ENCODE measurements at places on chromosomes 2 and 18.

DNA sequence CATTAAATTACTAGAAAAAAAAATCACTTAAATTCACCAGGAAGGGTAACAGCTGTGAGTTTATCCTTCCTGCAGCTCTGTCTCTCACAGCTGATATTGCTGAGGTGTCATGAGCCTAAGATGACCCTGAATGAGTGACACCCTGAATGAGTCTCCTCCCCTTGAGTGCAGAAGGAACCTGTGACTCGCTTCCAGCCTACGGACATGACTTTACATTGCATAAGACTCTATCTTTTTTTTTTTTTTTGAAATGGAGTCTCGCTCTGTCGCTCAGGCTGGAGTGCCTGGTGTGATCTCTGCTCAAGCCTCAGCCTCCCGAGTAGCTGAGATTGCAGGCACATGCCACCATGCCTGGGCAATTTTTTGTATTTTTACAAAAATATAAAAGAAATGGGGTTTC is 14.1 kb downstream of the MRO start:
- DNase-seq, result no peak

DNA sequence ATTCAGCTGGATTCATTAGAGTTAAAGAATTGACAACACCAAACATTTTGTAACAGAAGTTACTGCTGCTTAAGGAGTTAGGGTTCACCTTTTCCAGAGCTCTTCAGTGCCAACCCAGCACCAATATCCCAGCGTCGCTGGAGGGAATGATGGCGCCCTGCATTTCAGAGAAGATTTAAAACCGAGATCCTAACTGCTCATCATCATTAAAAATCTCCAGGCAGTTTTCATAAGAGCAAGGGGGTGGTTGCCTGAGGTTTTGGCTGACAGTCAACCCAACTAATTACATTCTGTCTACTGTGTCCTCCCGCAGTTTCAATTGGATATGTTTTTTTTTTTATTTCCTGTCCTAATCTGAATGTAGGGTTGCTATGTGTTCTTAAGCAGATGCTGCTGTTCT is 509.6 kb upstream of the TCF4 start:
- DNase-seq, result no peak

- no peak for DNase-seq
Measured at GRCh38 chr18:24649571-24649970, 189.1 kb downstream of the HRH4 start.

GRCh38 chr2:199862788-199863187 is 11.8 kb upstream of the FTCDNL1 start:
- DNase-seq, result no peak

GRCh38 chr2:177572236-177572671 is 179.7 kb downstream of the AGPS start:
- DNase-seq, result no peak

- DNase-seq, result peak; percentile 16
Measured at GRCh38 chr18:27608742-27609141, 423.6 kb upstream of the CHST9 start.

DNA sequence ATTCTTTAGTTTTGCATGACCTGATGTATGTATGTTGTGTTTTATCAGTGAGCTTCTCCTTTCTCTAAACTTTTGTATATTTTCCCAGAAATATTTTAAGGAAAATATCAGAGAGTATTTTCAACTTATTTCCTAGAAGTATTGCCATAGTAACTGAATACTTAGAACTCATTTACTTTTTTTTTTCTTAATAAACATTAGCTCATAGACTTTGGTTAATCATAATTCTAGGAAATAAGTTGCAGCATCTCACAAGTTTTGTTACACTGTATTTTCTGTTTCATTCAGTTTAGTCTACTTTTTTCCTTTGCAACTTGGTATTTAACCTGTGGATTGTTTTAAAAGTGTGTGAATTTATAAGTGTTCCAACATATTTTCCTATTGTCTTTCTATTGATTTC is 27.5 kb downstream of the SMCHD1 start:
- DNase-seq, result no peak

GRCh38 chr2:49971453-49971852 is 817.1 kb upstream of the FSHR start:
- no peak for DNase-seq

DNA sequence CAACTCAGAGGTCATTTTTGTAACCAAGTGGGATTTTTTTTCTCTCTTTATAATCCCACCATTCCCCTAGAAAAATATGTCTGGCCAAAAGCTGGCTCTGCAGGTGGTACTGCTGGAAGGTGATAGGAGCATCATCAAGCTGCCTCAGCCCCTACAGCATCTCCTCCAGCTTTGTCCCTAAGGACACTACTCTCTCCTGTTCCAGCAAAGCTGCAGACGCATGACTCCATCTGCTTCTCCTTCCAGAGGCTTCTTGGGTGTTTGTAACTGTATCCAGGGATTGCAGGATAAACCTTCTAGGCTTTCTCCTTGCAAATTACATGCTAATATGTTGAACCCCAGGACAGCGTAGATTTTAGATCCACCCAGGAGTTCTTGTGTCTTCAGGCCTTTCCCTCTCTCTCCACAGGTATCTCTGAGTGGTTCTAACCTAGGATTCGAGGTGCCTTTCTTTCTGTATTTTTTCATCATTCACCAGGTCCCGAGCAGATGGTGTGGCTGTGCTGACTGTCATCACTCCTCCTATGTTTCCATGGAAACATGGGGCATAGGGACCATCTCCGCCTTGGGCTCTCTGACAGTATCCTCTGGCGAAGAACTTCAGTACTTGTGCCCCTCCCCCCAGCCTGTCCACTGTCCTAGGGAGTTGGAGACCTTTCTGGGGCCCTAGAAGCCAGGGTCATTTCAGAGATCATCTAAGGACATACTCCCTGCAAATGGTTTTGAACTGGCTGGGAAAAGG is 34.3 kb downstream of the AFF3 start:
- DNase-seq, result no peak

DNA sequence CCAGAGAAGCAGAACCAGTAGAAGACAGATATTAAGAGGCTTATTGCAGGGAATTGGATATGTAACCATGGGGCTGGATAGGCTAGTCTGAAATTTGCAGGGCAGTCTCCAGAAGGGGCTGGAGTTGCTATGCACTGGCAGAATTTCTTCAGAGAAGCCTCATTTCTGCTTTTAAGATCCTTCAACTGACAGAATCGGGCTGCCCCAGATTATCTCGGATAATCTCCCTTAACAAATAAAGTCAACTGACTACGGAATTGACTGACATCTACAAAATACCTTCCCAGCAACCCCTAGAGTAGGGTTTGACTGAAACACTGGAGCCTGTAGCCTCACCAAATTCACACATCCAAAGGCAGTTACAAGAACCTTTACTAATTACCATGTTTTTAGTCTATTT is 136.4 kb downstream of the SOCS6 start:
- no peak for DNase-seq

GRCh38 chr18:77098538-77099174 is 33.9 kb downstream of the MBP start:
- DNase-seq, result no peak

GRCh38 chr2:74824679-74825078 is 9.2 kb upstream of the HK2 start:
- no peak for DNase-seq

DNA sequence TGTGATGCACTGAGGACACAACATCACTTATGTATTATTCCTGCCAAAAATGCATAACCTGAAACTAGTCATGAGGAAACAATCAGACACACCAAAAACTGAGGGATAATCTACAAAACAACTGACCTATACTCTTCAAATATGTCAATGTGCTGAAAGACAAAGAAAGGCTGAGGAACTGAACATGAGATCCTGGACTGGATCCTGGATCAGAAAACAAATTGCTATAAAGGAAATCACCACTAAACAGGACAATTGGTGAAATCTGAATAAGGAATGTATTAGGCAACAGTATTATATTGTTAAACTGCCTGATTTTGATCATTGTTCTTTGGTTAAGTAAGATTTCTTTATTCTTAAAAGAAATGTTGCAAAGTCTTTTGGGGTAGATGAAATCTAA is 28.8 kb downstream of the CUL3 start:
- DNase-seq, result no peak

DNA sequence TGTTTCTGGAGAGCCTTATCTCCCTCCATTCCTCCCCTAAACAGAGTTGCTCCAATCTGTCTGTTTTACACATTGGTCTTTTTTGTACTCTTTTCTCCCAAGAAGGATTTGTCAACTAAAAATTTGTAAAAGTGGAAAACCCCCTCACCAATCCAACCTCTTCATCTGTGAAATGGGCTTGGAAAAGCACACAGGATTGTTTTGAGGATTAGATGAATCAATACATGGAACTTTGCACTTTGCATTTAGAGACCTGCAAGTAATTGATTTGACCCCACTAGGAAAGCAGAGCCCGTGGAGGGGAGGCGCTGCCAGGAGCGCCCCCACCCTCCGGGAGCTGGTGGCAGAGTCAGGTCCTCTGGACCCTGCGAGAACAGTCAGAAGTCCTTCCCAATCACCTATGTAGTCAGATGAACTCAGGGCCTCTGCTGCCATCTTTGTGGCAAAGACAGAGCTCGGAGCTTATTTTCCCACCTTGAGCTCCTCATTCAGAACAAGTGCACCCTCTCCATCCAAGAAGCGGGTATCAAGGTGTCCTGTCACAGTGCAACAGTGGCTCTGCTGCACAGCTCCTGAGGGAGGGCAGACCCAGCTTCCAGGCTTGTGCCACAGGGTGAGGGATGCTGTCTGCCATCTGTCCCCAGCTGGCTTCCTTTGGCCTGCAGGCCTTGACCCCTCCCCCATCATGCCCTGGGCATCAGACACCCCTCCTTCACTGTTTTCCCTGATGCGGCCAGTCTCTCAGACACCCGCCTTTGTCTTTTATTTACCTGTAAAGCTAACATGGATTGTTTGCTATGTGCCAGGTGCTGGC is 1.7 kb upstream of the TMEM185B start:
- no peak for DNase-seq

DNA sequence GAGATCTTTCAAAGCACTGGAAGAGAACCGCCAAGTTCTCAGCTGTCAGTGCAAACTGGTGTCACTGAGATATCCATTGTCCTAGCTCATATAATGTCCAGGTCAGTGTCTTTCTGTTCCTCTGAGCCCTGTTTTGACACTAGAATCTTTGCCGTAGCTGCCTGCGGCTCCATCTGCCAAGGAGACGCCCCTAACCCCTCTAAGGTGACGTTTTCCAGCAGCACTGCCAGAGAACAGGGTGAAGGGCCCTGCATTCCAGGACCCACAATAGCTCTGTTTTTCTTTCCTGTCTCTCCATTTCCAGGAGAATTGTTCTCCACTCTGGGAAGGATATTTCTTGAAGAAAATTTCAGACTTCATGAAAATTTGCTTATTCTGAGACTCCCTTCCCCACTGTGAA is 181.7 kb upstream of the SLC39A10 start:
- DNase-seq, result no peak

DNA sequence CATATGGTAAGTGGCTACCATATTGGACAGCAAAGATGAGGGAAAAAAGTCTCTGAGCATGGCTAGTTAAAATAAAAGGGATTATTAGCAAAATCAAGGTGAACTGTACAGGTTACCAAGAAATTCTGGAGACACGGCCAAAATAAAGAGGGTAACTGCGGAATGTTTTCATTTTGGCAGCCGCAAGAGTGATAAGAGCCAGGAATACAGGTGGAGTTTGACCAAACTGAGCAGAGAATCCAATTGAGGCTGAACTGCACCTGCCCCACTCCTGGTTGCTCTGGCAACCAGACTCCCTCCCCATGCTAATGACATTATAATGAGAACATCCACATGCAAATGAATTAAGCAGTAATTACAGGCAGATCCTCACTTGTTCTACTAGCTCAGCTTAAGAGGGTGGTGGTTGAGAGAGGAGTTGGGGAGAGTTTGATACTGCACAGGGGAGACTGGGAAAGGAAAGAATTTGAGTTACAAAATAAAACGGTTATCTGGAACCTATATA is 18.8 kb upstream of the EPHA4 start:
- DNase-seq, result no peak

GRCh38 chr2:159126432-159127022 is 158.1 kb downstream of the TANC1 start:
- DNase-seq, result no peak

DNA sequence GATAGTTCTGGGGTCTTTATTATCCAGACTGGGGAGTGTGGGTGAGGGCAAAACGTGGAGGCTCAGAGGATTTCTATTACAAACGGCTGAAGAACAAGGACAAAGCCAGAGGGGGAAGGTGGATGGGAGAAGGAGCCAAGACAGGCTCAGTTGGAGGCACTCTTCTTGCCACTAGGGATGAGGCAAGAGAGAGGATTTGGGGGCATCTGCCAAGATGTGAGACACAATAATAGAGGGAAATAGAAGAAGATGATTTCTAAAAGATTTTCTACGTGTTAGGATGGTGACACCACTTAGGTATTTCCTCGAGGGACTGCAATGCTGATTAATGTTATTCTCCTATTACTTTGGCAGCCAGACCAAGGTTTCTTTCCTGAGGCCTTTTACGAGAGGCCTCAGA is 71.8 kb downstream of the APOB start:
- no peak for DNase-seq

DNA sequence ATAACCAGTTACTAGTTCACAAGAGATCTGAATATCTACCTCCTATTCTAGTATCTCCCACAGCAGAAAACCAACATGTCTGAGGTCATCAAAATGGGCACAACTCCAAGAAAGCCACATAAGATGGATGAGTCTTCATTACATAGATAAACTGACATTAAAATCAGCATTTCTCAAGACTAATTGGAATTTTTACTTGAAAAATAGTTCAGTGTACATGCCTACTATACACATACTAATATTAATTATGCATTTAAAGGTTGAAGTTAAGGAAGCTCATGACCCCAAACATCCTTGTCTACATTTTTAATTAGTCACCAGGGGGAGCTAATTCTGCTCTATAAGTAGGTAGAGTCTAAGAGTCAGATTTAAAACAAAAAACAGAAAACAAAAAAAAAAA is 41.9 kb downstream of the ZNF521 start:
- no peak for DNase-seq

- no peak for DNase-seq
Measured at GRCh38 chr2:144849612-144850011, 329.7 kb upstream of the ZEB2 start.

DNA sequence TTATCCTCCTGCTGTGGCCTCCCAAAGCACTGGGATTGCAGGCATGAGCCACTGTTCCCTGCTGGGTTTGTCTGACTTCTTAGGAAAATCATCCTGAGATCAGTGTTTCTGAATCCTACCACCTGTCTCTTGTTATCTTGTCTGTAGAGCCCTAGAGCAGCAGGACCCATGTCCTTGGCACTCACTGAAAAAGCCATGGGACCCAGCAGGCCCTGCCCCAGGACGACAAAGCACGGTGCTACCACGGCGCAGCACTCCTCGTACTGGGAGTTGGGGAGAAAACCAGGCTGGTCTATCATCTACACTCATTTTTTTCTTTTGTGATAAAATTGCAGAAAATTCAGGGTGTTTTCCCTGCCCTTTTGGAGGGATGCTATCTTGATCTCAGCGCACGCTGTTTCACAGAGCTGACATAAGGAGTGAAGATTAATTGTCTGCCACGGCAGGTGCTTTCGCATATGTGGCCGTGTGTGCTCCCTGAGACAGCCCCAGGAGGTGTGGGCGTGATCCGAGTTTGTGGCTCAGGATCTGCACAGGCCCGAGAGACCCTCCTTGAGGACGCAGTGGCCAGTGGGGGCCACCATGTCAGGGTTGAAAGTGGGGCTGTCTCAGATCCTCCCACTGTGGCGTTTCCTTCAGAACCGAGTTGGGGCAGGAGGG is 179.1 kb downstream of the LDLRAD4 start:
- DNase-seq, result no peak
